ENCODE measurements at places on chromosomes 5 and 9.

GRCh38 chr9:114301798-114302565, 20.9 kb upstream of the ORM1 start:
- no peak overlapping the region for H3K4me3 ChIP-seq
- H3K27me3 ChIP-seq, result no peaks in the 10 kb centered on the region
- DNase-seq, result peak; percentile 15
- H3K36me3 ChIP-seq, result no peaks in the 10 kb centered on the region

DNA sequence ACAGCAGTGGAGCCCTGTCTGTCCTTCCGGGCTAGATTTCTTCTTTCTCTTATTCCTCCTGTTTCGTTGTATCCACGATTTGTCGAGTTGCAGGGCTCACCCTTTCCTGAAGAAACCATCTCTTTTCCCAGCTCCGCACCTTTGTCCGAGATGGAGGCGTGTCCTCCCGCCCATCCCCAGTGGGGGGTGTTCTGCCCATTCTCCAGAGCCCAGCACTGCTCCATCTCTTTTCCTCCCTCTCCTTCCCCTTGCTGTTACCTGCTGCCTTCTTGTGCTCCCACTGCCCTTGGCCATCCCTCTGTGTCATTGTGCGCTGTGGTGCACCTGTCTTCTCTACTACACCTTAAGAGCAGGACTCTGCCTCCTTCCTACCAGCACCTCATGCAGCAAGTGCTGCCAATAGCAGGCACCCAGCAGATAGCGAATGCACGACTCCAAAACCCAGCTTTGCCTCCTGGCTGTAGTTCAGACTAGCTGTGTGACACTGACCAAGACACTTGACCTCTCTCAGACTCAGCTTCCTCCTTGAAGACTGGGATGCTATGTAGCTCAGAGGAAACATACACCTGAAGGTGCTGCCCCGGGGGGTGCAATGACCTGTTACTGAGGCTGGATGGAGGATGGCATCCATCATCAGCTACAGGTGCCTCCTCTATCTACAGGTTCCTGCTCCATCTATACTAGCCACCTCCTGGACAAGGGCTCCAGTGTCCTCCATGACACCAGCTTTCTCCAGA, 8.9 kb downstream of the OR13J1 start:
- H3K36me3 ChIP-seq, result no peaks in the 10 kb centered on the region
- no peaks in the 10 kb centered on the region for H3K4me1 ChIP-seq
- no peaks in the 10 kb centered on the region for H3K27me3 ChIP-seq
- no peak for DNase-seq

DNA sequence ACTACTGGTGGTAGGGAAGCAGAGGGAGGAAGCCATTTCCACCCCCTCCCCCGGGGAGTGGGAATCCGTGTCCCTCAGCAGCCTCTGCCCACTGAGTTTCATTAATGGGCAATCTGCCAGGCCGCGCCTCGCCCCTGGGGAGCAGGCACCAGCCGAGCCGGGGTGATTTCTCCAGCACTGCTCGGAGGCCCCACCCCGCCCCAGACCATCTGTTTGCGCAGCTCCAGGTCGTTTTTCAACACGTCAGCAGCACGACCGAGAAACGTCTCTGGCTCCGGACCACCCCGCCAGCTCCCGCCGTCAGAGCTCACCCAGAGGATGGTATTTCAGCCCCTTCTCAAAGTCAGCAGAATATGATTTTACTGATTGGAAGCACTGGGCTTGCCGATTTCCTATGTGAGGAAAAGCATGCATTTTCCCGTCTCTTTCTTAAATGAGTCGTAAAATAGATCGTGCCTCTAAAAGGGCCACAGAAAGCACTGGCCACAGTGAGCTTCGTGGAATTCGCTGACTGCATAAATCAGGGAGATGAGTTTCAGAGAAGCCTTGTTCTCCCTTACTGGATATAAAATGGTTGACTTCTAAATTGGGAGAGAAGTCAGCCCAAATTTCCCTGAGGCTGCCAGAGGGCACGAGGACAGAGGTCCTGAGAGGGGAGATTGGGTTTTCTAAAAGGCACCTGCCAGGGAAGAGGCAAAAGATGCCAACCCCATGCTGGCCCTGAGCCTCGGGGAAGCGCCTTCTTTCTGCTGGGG, 47.0 kb downstream of the OLFM1 start:
- DNase-seq, result no peak
- no peaks in the 10 kb centered on the region for H3K4me1 ChIP-seq
- no peaks in the 10 kb centered on the region for H3K27me3 ChIP-seq
- no peaks in the 10 kb centered on the region for H3K36me3 ChIP-seq
- no peak overlapping the region for H3K27ac ChIP-seq
- no peak overlapping the region for H3K4me3 ChIP-seq

DNA sequence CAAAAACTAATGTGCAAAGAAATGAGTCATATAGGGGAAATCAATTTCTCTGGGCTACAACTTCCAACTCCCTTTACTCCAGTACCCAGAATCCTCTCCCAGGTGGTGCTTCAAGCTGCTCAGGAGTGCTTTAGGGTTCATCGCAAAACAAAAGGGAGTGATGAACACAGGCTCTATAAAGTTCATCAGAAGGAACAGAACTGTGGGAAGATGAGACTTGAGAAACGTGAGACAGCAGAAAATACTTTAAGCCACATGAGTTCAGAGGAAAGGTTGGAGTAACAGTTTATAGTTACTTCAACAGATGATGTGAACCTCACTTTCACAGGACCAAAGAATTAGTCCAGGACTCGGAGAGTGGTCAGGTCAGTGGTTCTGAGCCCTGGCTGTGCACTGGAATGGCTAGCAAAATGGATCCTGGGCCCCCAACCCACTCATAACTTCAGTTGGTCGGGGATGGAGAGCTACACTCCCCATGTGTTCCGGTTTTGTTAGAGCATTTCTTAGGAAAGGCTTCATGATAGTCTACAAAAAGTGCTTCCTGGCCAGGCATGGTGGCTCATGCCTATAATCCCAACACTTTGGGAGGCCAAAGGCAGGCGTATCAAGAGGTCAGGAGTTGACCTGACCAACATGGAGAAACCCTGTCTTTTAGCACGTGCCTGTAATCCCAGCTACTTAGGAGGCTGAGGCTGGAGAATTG, 4.3 kb downstream of the RPL12 start:
- DNase-seq, result no peak
- no peaks in the 10 kb centered on the region for H3K27me3 ChIP-seq
- H3K27ac ChIP-seq, result no peak overlapping the region
- no peak overlapping the region for H3K4me3 ChIP-seq
- peaks cover 7% of the 10 kb centered on the region for H3K4me1 ChIP-seq

DNA sequence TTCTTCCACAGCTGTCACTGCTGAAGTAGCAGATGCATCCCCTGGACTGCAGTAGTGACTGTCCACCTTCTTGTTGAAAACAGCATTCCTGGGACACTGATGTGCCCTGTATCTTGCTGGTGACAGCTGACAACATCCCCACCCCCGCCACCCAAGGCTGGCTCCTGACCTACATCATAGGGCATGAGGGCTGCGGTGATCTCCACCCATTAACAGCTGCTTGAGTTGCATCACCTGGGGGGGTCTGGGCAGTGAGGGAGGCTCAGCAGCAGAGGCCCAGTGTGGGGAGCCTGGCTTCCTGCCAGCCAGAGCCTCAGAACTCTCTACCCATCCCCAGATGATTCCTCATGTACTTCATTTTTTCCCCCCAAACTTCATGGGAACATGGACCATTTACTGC, 4.1 kb downstream of the PRUNE2 start:
- no peaks in the 10 kb centered on the region for H3K36me3 ChIP-seq

DNA sequence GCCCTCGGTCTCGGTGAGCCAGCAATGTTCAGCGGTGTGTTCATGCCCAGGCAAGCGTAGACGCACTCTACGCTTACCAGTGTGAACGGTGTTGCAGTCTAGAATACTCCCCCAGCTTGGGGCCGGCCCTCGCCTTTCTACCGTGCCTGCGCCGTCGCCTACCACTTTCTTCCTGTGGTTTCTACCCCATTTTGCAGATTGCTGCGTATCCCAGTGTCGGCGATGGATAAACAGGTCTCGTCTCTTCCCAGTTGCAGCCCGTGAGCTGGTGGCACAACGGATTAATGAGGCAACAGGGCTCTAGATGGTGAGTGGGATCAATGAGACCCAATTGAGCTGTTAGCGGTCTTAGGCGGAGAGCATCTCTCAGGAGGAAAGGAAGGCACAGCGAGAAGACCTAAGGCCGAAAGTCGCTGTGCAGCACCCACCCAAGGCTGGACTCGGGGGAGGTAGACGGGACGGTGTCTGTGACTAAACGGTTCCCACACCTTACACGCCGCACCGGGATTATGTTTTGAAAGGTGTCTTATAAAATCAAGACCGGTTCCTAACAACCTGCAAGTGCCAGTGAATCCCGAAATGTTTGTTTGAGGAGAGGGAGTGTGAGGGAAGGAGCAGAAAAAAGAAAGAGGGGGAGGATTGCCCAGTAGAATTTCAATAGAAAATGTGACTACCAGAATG, 5.8 kb downstream of the OTP start:
- H3K4me1 ChIP-seq, result peaks cover 13% of the 10 kb centered on the region
- no peaks in the 10 kb centered on the region for H3K36me3 ChIP-seq
- H3K27ac ChIP-seq, result no peak overlapping the region
- peaks cover 16% of the 10 kb centered on the region for H3K27me3 ChIP-seq
- no peak for DNase-seq
- H3K4me3 ChIP-seq, result no peak overlapping the region

GRCh38 chr9:124873664-124874063, 11.7 kb downstream of the ARPC5L start:
- no peak overlapping the region for H3K27ac ChIP-seq
- no peak overlapping the region for H3K4me3 ChIP-seq
- no peaks in the 10 kb centered on the region for H3K36me3 ChIP-seq
- H3K27me3 ChIP-seq, result no peaks in the 10 kb centered on the region

DNA sequence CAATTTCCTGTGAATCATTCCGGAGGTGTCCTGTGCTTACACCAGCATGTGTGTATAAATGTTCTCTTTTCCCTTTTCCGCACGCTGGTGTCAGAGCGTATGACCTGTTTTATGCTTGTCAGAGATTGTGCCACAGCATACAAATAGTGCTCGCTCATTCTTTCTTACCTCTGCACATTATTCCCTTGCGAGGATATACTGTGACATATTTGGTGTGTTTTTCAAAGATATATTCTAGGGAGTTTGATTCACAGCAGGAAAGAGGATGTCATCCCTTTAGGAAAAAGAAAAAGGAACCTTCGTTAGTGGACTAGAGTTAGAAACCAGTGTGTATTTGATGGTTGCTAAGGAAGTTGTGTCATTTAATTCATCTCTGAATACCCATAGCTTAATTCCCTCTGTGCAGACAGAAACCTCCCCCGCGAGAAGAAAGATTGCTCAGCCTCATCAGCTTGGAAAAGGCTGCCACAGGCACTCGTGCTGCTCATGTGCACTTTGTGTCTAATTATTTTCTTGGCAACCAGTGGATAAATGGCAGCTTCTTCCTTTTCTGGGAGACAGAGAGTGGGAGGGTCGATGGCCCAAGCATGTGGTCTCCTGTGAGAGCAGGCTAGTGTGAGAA, 14.7 kb upstream of the CCIN start:
- H3K27me3 ChIP-seq, result no peaks in the 10 kb centered on the region
- H3K27ac ChIP-seq, result peak overlapping the region; percentile 33
- DNase-seq, result no peak
- no peaks in the 10 kb centered on the region for H3K36me3 ChIP-seq
- peaks cover 3% of the 10 kb centered on the region for H3K4me1 ChIP-seq
- H3K4me3 ChIP-seq, result no peak overlapping the region

DNA sequence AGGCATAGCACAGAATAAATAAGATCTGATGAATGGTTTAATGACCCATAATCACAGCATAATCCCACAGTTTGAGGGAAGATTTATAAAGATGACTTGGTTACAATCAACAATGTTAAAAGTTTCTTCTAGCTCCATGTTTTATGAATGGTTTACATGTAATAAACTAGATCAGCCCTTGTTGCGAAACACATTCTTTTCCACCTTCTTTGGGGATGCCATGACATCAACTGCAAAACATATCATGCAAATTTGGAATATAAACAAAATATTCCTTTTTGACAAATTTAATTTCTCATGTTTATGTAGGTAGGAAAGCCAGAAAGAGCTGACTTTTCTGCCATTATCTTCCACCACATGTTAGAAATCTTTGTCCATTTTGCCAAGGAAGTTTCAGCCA, 979.5 kb downstream of the MAT2B start:
- no peak overlapping the region for H3K4me3 ChIP-seq
- no peak for DNase-seq
- no peaks in the 10 kb centered on the region for H3K27me3 ChIP-seq
- H3K36me3 ChIP-seq, result no peaks in the 10 kb centered on the region

DNA sequence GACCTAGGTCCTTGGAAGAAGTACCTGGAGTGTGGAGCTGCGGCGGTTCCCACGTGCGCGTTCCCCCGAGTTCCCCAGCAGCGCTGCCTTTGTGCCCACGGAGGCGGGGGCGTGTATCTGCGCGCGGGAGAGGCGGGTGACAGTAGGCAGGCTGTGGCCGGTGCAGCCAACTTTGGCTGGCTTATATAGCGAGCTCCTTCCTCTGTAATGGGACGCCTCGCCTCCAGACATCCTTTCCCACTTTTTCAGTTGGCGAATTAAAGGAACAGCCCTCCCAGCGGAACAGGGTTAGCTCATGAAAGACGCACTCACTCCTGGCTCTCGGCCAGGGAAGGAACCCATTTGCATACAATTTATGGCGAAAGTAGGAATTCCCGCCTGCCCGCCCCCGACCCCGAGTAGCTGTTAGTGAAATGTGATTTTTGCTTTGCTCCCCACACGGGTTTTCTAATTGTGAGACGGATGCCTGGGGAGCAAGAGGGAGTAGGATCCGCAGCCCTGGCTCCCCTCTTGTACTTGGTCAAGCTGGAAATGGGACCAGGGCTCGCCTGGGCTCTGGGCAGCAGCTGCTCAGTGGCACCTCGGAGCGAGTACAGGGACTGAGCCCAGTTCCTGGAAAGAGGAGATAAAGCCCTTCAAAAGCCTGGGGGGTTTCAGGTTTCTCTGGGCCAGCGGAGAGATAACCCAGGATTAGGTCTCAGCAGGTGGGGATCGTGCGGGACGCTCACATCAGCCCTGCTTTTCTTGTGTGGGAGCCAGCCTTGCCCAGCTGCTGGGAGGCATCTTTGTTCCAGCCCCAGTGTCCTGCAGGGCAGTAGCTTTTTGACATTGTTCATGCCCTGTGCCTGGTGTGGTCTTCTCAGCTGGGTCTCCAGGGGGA, at the start of gene TNC:
Gene TNC (minus strand): TSS at position 159 of the 880 bp plus-strand sequence. CDS start 27,139 bp downstream, outside the sequence.
- no peaks in the 10 kb centered on the region for H3K27me3 ChIP-seq
- peaks cover 2% of the 10 kb centered on the region for H3K4me1 ChIP-seq
- H3K27ac ChIP-seq, result no peak within 1 kb of the TSS
- no peak for DNase-seq
- H3K4me3 ChIP-seq, result peak within 1 kb of the TSS; percentile 37
- H3K36me3 ChIP-seq, result no peaks in the 10 kb centered on the region

- no peak overlapping the region for H3K4me3 ChIP-seq
- no peak overlapping the region for H3K27ac ChIP-seq
- no peak for DNase-seq
- H3K4me1 ChIP-seq, result no peaks in the 10 kb centered on the region
These were observed 1016.3 kb upstream of the SEMA6A start for GRCh38 chr5:117590944-117591343.

DNA sequence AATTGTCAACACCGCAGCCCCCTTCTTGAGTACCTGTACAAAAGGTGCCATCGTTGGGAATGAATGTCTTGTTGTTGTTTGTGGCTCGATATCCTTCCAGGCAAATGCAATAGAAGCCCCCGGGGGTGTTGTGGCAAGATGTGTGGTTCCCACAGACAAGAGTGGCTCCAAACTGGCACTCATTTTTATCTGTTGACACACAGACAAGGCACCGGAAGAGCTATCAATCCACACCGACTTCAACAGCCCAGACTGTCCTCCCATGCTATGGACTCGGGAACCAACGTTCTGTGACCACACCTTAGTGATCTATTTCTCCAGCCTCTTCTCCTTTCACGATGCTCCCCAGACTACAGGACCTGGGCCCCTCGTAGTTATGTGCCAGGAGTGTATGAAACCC, 25.9 kb downstream of the SUSD1 start:
- no peaks in the 10 kb centered on the region for H3K27me3 ChIP-seq
- no peak for DNase-seq
- no peak overlapping the region for H3K4me3 ChIP-seq
- no peaks in the 10 kb centered on the region for H3K36me3 ChIP-seq
- no peaks in the 10 kb centered on the region for H3K4me1 ChIP-seq
